ENCODE measurements at places on chromosomes 6 and 20. TPM values are rescaled to one million over a fixed set of nuclear protein-coding genes. Genes with fewer than 3 reads are reported as not detected.

RAMACL gene
- not detected for polyA plus RNA-seq

PSORS1C2 gene
- not detected for polyA plus RNA-seq

MAP3K4 gene
- polyA plus RNA-seq, result 19.2 TPM

DNA sequence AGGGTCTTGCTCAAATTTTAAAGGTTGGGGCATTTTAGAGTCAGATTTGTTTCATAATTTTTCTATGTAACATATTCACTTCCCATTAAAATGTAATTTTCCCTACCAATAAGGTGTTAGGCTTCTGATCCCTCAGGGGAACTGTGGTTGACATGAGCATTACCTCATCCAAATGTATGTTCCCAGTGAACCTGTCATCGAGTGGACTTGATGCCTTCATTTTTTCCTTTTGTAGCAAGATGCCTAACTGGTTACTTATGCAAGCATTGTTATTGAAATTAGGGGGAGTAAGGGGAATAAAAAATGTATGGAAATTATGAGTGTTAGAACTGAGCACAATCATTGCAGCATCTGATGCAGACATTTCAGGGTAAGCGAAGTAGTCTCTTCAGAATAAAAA lies 360.5 kb downstream of the BCKDHB start:
- no peak for DNase-seq

GRCh38 chr20:29744071-29744470 lies 1513.4 kb upstream of the DEFB115 start:
- no peak for DNase-seq

RAD21L1 gene
- not detected for polyA plus RNA-seq

DNA sequence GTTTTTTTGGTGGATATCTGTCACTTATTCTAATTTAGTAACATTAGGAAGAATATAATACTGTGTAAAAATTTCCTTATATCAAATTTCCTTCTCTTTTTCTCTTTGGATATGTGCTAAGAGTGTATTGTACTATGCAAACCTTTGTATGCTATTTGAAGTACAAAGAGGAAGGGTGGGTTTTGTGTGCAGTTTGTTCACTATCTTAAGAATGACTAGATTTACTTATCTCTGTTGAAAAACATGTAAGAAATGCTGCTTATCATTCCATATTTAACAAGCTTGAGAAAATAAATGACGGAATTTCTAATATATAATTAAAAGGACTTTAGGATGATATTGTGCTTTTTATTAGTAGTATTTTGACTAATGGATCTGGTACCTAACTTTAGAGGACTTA lies 13.1 kb downstream of the CD2AP start:
- no peak for DNase-seq

WFDC5 gene
- polyA plus RNA-seq, result not detected
